Islet precursor cell (in vitro differentiated cells): ENCODE measurements at places on chromosomes 4 and X.

DNA sequence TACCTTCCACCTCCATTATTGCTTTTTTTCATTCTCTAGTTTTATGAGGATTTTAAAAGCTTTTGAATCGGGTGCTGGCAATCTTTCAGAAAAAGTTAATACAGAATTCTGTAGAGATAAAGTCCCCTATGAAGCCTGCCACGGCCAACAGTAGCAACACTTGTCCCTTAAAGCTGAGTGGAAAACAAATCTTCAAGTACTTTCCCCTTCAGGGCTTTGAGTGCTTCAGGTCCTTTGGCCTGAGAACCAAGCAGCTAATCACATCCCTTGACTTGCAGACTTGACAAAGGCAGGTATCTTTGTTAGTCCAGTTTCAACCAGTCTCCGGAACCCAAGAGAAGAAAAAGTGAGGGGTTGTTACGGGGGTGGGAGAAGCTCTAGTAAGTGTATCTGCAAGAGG lies 144.4 kb downstream of the ATG4A start:
- DNase-seq: no peak

DNA sequence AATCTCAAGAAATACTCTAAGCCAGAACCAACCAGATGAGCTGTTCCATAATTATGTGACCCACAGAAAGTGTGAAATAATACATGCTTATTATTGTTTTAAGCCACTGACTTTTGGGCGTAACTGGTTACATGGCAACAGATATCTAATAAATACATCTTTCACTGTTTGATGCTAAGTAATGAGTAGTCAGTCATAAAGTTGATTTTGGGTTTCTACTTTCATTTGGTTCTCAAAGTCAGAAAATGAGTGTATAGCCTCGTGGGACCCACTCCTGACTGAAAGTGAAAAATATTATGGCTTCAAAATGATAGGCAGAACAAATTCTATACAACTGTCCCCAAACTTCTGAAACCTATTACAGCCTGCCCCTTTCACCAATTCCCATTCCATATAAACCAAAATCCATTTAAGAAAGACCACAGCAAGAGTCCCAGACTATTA lies 88.0 kb upstream of the CBR4 start:
- DNase-seq: no peak

DNA sequence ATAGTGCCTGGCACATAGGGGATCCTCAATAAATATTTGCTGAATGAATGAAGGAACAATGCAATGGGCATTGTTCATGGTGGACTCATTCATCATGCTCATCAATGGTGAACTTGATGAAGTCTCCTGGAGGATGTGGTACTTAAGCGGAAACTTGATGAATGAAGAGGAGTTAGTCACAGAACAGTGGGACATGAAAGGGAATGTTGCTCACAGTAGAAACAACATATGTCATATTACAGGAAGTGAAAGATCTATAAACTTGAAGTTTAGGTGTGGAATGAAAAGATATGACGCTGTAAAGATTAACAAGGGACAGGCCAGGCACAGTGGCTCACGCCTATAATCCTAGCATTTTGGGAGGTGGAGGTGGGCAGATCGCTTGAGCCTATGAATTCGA lies 224.1 kb downstream of the PPP3CA start:
- no peak for DNase-seq

DNA sequence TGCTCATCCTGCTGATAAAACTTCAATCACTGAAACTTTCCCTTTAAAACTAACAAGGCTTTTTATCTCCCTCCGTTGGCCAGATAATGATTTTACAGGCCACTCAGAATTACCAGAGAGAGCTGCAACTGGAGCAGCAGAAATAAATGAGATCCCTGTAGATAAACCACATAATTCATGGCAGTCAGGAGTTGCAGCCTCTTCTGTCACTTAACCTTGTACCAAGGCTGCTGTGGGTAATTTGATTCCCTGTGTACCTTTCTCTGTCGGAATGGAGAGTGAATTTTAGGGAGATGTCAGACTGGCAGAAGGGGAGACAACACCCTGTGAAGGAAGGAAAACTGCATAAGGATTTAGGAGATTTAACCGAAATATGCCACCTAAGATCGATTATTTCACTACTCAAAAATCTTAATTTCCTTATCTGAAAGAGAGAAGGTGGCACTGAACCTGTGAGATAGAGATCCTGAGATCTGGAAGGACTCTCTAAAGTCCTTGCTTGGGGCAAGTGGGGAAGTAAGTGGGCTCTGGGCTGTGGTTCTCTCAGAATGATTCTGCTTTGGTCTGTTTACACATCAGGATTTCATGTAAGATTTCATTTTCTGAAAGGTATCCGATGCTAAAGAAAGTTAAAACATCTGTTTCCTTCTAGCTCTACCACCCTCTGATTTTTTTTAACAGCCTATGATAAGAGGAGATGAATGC lies 14.3 kb upstream of the TSPAN5 start:
- no peak for DNase-seq

GRCh38 chr4:105956569-105956968 lies 61.3 kb downstream of the NPNT start:
- DNase-seq: no peak

GRCh38 chr4:7322166-7322991 lies 112.4 kb downstream of the PSAPL1 start:
- no peak for DNase-seq

GRCh38 chr4:173934933-173935620 lies 348.4 kb downstream of the FBXO8 start:
- DNase-seq: no peak

GRCh38 chr4:152240232-152240631 lies 295.7 kb downstream of the FBXW7 start:
- DNase-seq: no peak

DNA sequence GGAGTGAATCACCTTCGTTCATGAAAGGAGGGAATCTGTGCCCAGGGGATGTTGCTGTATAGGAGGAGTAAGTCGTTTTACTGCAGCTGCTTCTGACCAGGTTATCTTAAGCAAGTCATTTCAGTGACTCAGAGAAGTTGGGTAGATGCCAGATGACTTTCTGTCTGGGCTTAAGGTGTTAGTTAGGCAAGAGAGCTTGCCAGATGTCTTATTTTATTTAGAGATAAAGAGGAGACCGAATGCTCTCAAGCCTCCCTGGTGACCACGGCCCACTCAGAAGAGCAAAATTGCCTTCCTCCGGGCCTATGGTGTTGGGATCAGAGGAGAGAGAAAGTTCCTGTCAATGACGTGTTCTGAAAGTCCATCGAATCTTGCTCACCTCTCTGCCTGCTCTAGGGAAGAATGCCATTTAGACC lies 16.3 kb upstream of the ZNF827 start:
- DNase-seq: no peak

DNA sequence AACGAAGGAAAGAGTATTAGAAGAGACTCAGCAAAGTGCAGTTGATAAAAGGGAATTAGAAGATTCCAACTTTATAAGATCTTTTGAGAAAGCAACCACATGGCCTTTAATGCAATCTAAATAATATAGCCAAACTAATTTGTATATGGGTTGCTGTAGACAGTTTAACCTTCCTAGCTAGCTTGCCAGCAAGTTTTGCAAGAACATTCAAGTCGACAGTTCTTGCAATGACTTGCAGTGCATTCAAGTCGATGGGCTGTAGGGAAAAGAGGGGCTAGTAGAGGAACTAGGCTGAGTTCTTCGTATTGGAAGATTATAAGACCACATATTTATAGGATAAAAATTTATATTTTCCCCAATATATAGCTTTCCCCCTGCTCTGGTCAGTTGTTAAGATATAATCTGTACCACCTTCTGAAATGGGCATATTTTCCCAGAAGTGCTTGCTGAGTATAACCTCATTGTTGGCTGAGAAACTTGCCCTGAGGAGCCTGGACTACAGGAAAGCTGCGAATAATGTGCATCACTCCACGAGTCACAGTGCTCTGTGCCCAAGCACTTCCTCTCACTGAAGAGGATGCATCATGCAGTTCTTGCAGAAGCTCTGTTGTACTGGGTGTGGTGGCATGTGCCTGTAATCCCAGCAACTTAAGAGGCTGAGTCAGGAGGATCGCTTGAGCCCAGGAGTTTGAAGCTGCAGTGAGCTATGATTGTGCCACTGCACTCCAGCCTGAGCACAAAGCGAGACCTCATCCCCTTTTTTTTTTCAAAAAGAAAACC lies 56.7 kb downstream of the DOCK11 start:
- peak; percentile 75 for DNase-seq

DNA sequence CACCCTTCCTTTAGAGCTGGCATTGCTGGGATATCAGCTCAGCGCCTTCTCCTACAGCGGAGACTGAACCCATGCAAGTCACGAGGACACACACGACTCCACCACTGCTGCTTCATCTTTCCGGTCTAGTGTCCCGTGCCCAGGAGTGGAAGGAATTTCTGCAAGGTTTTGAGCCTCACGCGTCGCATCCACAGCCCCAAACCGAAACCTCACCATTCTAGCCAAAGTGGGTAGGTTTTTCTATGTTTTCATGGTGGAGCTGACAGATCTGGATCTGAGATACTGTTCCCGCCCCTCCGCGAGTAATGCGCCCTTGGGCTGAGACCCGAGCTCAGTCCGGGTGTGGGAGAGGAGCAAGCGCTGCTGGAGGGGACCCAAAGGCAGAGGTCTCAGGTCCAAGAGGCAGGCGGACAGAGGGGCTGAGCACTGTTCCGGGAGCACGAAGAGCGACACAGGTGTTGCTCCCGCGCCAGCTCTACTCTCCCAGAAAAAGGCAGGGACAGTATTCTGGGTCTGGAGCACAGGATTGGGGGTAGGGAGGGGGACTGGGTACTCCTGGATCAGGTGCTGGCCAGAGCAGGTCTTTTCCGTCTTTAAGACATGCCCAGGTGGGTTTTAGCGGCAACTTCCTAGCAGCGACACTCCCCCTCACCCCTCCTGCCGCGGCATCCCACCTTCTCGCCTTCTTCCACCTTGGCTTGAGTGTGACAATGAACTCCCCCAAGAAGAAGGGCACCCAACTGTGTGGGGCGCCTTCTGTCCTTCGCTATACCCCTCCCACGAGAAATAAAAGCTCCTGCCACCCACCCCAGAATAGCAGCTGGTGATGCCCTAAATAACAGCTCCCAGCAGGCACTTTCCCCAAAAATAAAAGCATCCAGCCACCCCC lies 1.8 kb downstream of the EPHA5 start:
- DNase-seq: peak; percentile 60

- DNase-seq: no peak
Observed at GRCh38 chr4:75605928-75606327, 24.4 kb downstream of the CDKL2 start.

GRCh38 chr4:126899331-126899801 lies 733.4 kb upstream of the INTU start:
- no peak for DNase-seq

DNA sequence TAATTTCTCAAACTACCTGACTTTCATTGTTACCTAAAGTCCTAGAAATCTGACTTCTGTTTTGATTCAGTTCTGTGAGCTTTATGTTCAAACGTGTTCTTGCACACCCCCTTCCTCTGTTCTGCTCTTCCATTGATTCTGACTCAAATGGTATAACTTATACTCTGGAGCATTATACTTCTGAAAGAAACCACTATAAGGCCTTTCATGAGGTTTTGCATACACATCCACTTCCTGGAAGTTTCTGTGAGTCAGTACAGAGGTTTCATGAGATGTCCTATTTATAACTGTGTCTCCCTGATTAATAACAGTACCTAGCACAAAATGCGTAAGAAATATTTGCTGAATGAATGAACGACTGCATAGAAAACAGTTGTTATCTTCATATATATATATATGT lies 540.2 kb upstream of the CT83 start:
- DNase-seq: no peak

DNA sequence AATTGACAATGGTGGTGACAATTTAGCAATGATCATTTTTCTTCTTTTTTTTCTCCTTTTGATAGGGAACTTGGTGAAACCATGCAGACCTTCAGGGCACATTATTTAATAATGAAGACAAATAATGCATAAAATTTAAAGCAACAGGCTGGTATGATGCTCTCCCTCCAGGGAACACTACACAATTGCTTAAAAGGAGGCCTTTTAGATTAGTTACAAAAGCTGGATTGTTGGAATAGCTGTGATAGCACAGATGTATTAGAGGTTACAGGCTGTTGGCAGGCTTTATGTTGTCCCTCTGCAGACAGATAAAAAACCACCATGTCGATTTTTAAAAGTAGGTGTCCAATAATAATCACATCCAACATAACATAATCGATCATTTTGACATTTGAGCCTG lies 307.0 kb downstream of the ADGRL3 start:
- DNase-seq: no peak

DNA sequence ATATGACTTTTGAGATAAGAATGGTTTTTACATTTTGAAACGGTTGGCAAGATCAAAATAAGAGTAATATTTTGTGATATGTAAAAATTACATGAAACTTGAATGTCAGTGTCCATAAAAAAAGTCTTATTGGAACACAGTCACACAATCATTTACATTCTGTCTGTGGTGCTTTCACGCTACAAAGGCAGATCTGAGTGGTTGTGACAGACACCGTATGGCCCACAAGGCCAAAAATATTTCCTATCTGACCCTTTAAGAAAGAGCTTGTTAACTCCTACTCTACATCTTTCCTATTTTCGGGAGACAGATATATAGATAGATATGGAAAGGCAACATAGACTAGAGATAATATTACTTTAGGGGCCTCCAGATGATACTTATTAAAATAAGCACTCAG lies 101.9 kb downstream of the EFHC2 start:
- DNase-seq: no peak
